Activated CD8-positive, alpha-beta memory T cell treated with anti-CD3 and anti-CD28 coated beads, Interleukin-2, amount 50 U/mL, for 48 hours (primary cell): ENCODE measurements at places on chromosomes 5 and 9.

GRCh38 chr9:17580119-17580518, 1.3 kb downstream of the SH3GL2 start:
- DNase-seq, result no peak

- DNase-seq, result no peak
These were observed 98.0 kb downstream of the NR6A1 start for GRCh38 chr9:124673063-124673462.

GRCh38 chr5:171367424-171368370, 20.0 kb upstream of the NPM1 start:
- no peak for DNase-seq

- no peak for DNase-seq
These were observed 15.4 kb upstream of the FAM170A start for GRCh38 chr5:119613937-119614336.

- no peak for DNase-seq
These were observed 129.8 kb downstream of the GADD45G start for GRCh38 chr9:89734600-89735041.

GRCh38 chr5:10233505-10233904, 16.2 kb downstream of the ATPSCKMT start:
- DNase-seq, result no peak

DNA sequence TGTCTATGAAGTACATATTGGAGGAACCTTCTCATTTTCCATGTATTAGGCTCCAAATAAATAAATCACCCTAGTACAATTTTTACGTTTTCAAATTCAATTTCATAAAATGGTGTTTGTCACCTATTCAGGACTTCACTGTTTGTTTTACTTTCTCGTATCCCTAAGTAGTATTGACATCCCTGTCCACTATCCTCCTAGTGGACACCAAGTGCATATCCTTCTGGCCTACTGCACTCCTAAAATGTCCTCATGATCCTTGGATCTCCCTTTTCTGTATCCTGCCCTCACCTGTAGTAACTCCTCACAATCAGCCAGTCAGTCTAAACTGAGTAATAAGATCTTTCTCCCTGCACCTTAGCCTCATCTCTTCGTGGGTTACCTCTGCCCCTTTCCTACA, 539.9 kb downstream of the DMRTA1 start:
- no peak for DNase-seq

- DNase-seq, result no peak
These were observed 2.1 kb downstream of the NR3C1 start for GRCh38 chr5:143401227-143402016.

GRCh38 chr5:160289356-160289651, 23.1 kb downstream of the CCNJL start:
- DNase-seq, result no peak
